Kidney epithelial cell (primary cell): ENCODE measurements at places on chromosomes 16 and 17. TPM values are rescaled to one million over a fixed set of nuclear protein-coding genes. Genes with fewer than 3 reads are reported as not detected.

Gene SYCE1L
- total RNA-seq = 3.4 and 7.5 TPM in 2 replicates

Gene SMARCE1
- total RNA-seq = 105 and 115 TPM in 2 replicates

DNA sequence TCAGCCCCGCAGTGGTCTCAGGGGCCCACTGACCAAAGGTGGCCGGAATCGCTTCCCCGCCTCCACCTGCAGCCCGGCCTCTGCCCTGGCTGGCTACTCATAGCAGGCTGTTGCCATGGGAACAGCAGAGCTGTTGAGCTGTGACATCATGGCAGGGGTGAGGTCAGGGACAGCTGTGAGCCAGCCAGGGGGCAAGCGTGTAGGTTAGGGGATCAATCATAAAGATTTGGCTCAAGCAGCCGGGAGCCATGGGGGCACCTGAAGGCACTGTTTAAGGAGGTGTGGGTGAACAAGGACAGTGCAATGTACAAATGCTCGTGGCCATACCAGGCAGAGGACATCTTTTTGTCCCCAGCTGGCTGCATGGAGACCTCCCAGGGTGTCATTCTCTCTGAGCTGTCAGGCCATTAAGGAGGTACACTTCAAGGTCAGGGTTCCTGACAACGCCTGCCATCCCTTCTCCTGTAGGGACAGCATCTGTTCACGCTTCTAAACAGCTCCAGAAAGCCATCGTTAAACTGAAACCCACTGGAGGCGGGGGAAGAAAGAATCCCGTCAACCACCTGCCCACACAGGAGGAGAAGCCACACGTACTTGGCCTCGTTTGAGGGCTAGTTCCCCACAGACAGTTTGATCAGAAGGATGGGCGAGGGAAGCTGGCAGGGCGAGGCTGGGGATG lies at the start of gene CEP295NL:
Gene CEP295NL, minus strand, starts transcription at position 101 of the 679 bp plus-strand sequence. CDS start 1,373 bp downstream, outside the sequence.
- peak; percentile 44 for DNase-seq

Gene SEPTIN12
- total RNA-seq = not detected in 2 replicates

DNA sequence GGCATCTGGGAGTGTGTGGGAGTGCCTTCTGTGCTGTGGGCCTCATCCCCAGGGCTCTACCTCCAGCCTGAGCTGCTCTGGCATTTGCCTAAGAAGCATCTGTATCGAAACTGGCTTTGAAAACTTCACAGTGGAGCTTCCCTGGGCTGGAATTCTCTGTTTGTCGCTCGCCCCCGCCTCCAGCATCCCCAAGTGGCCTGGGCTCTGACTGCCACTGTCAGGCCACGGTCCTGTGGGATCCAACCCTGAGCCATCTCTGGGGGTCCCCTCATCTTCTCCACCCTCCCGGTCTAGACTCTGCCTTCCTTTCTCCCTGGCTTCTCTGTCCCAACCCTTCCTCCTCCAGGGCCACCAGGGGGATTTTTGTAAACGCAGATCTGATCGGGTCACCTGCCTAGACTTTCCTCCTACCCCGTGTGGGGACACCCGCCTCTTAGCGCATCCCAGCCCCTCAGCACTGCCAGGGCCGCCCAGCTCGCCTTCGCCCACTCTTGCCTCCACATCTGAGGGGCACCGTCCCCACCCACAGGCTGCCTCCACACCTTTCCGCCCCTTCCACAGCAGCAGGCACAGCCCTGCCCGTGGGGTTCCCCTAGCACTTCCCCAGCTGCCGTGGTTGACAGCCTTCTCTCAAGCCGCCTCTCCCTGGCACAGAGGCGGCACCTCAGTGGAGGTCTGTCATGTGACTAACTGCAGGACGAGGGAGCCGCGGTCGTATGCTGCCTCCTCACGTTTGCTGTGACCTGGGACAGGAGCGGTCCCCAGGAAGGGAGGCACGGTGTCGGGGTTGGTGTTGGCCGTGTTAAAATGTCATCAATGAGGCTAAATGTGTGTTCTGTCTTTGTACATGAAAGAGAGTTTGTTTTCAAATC lies 12.0 kb downstream of the TBC1D24 start:
- DNase-seq = no peak

DNA sequence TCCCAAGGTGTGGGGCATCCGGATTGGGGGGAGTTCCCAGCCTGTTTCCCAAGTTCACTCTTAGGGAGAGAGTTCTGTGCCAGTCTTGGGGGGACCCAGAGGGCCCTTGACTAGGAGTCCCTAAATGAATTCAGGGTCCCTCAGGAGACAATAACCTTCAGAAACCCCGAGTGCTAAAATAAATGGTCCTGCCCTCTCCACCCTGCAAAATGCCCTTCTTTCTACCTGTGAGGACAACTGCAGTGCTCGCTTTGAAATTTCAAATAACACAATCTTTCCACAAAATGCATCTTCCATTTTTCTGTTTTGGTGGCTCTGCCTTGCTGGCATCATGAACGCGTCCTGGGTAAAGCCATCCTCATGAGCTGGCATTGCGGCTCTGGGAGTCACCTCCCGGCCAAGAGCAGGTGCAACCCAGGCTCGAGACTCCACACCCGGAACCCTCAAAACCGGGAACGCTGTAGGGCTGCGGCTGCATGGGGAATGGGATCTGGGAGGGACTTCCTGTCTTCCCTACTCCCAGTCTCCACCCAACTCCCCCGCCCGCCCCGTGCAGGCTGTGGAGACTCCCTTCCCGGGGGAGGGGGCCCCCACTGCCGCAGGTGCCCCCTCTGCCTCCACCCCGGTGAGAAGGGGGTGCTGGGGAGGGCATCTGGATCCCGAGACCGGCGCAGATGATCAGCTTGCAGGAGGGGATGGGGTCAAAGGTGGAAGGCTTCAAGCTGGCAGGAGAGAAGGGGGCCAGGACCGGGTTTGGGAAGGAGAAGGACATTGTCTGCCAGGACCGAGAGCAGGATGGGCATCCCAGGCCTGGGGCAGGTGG lies at the start of gene ZNF205:
Gene ZNF205, plus strand, starts transcription at position 529 of the 823 bp plus-strand sequence. CDS start 845 bp downstream, outside the sequence.
- no peak for DNase-seq

GRCh38 chr17:49687878-49688491 lies 10.1 kb upstream of the SPOP start:
- DNase-seq = no peak

DNA sequence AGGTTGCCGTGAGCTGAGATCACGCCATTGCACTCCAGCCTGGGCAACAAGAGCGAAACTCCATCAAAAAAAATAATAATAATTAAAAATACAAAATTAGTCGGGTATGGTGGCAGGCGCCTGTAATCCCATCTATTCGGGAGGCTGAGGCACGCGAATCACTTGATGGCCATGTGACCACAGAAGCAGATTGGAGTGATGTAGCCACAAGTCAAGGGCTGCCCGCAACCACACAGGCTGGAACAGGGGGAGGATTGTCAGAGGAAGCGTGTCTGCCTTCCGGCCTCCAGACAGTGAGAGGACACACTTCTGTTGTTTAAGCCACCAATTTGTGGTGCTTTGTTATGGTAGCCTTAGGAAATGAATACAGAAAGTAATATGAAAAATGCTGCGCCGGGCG lies 11.8 kb upstream of the NAGS start:
- no peak for DNase-seq

- no peak for DNase-seq
These were observed 144.3 kb downstream of the ABCC12 start for GRCh38 chr16:48011466-48011865.

GRCh38 chr16:81694494-81695280 lies 84.4 kb upstream of the PLCG2 start:
- no peak for DNase-seq

Gene SLC13A2
- total RNA-seq = not detected in 2 replicates
